ENCODE measurements at places on chromosomes 16 and 17.
A peak's percentile ranks its signal among the peaks of the same experiment; 100 is the strongest.

GRCh38 chr16:11038777-11039176, 94.4 kb downstream of the CLEC16A start:
- no peaks in the 10 kb centered on the region for H3K4me1 ChIP-seq
- no peaks in the 10 kb centered on the region for H3K36me3 ChIP-seq
- H3K4me3 ChIP-seq: no peak overlapping the region
- no peaks in the 10 kb centered on the region for H3K27me3 ChIP-seq
- no peak overlapping the region for H3K27ac ChIP-seq

GRCh38 chr16:56332464-56333079, 92.8 kb downstream of the AMFR start:
- H3K27me3 ChIP-seq: no peaks in the 10 kb centered on the region
- no peak overlapping the region for H3K4me3 ChIP-seq
- DNase-seq: peak; percentile 53
- no peaks in the 10 kb centered on the region for H3K36me3 ChIP-seq

GRCh38 chr17:35804658-35805192, 4.6 kb upstream of the TAF15 start:
- H3K27me3 ChIP-seq: no peaks in the 10 kb centered on the region
- no peak overlapping the region for H3K27ac ChIP-seq
- no peaks in the 10 kb centered on the region for H3K36me3 ChIP-seq
- no peak overlapping the region for H3K4me3 ChIP-seq

DNA sequence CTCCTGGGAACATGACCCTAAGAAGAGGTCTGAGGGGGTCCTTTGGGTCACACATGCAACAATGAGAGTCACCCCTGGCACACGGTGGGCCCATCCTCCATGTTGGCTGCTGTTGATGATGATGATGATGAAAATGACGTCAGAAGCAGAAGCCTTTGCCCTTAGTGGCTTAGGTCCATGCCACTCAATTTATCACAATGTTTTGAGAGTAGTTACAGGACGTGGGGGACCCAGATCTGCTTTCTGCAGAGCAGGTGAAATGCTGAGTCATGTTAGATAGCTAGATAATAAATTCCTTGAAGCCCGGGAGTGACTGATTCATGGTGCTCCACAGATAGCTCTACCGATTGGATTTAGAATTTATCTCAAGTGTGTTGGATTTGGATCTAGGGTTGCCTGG, 53.9 kb downstream of the VPS35L start:
- DNase-seq: no peak
- H3K27me3 ChIP-seq: no peaks in the 10 kb centered on the region
- no peaks in the 10 kb centered on the region for H3K36me3 ChIP-seq
- no peaks in the 10 kb centered on the region for H3K4me1 ChIP-seq

DNA sequence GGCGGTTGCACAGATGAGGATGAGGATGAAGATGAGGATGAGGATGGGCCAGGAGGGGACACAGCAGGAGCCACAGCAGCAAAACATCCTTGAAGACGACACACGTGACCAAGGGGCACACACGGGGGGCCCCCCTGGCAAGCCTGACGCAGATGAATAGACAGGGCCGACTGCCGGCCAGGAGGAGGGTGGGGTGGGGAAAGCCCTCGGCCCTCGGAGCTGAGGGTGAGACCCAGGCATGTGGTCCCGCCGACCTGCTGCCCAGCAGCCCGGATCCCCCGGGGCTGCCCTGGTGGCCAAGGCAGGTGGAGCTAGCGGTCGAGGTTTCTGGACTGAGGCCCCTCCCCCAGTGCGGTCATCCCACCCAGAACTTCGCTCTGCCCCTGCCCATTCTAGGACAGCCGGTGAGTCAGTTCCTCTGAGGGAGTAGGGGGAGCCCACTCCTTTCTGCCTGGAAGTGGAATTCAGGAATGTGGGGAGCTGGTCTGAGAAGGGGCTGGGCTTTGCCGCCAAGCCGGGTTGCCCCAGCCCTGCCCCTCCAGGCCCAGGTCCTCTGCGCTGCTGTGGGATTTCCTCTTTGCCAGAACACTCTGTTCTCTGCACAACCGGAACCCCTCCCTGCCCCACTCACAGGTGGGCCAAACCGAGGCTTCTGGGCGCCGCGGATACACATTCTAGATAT, 9.9 kb downstream of the CYGB start:
- no peaks in the 10 kb centered on the region for H3K36me3 ChIP-seq
- H3K27ac ChIP-seq: no peak overlapping the region
- DNase-seq: peak; percentile 50

DNA sequence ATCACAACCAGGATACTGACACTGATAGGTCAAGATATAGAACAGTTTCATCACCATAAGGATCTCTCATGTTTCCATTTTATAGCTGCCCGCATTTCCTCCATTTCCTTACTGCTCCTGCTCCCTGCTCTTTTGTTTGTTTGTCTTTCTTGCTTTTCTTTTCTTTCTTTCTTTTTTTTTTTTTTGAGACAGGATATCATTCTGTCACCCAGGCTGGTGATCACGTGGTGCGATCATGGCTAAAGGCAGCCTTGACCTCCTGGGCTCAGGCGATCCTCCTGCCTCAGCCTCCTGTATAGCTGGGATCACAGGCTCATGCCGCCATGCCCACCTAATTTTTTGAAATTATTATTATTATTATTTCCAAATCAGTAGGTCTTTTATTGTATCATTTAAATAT, 31.7 kb downstream of the PRAC1 start:
- no peak overlapping the region for H3K4me3 ChIP-seq
- no peaks in the 10 kb centered on the region for H3K4me1 ChIP-seq
- no peaks in the 10 kb centered on the region for H3K36me3 ChIP-seq
- no peaks in the 10 kb centered on the region for H3K27me3 ChIP-seq
- no peak overlapping the region for H3K27ac ChIP-seq
- no peak for DNase-seq

GRCh38 chr17:45092911-45093430, 31.9 kb downstream of the NMT1 start:
- H3K36me3 ChIP-seq: peaks cover 49% of the 10 kb centered on the region
- H3K4me3 ChIP-seq: no peak overlapping the region
- DNase-seq: no peak
- H3K4me1 ChIP-seq: peaks cover 12% of the 10 kb centered on the region

DNA sequence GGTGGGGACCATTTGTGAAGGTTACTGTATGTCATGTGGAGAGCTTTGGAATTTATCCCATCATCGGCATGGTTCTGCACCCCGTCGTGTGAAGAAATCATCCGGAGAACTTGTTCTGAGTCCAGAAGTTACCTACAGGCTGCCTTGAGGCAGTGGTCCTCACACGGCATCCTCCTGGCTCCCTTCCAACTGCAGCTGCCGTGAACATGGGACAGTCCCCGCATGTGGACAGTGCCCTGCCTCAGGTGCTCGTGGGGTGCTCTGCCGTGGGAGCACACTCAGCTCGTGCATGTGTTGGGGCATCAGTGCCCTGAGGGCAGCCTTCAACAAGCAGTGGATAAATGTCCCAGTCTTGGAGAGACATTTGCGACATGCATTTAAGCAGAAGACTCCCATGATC, 188.7 kb downstream of the KATNIP start:
- no peak overlapping the region for H3K4me3 ChIP-seq
- no peaks in the 10 kb centered on the region for H3K4me1 ChIP-seq
- no peak overlapping the region for H3K27ac ChIP-seq
- DNase-seq: no peak
- no peaks in the 10 kb centered on the region for H3K36me3 ChIP-seq
- no peaks in the 10 kb centered on the region for H3K27me3 ChIP-seq

DNA sequence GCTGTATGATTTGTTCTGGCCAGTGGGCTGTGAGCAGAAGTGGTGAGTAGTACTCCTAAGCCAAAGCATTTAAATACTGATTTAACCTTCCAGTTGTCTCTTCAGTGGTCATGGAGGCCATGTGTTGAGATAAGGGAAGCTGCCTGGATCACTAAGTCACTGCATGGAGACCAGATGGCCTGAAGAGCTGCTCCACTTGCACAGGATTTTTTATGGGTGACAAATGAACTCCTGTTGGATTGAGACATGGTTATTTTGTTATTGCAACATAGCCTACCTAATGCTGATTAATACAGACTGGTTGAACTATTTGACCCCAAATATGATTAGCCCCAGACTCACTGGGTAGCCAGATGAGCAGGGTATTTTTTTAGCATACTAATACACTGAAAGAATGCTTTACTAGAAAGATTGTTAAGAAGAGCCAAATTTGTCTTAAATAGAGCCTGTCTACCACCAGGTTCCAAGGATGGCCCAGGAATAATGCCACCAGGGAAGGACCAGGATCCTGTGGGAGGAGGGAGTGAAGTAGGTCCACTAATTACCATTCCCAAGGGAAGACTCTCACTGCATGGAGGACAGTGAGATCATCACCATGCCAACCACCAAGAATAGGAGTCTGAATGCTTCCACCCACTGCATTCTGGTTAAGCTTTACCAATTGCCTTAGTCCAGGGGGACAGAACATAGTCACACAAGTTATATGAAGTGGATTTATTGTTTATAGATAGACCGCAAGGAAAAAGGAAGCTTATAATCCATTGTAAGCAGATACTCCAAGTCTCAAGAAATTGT, 187.4 kb upstream of the IRX6 start:
- peaks cover 6% of the 10 kb centered on the region for H3K4me1 ChIP-seq
- DNase-seq: no peak
- no peak overlapping the region for H3K4me3 ChIP-seq
- no peak overlapping the region for H3K27ac ChIP-seq

DNA sequence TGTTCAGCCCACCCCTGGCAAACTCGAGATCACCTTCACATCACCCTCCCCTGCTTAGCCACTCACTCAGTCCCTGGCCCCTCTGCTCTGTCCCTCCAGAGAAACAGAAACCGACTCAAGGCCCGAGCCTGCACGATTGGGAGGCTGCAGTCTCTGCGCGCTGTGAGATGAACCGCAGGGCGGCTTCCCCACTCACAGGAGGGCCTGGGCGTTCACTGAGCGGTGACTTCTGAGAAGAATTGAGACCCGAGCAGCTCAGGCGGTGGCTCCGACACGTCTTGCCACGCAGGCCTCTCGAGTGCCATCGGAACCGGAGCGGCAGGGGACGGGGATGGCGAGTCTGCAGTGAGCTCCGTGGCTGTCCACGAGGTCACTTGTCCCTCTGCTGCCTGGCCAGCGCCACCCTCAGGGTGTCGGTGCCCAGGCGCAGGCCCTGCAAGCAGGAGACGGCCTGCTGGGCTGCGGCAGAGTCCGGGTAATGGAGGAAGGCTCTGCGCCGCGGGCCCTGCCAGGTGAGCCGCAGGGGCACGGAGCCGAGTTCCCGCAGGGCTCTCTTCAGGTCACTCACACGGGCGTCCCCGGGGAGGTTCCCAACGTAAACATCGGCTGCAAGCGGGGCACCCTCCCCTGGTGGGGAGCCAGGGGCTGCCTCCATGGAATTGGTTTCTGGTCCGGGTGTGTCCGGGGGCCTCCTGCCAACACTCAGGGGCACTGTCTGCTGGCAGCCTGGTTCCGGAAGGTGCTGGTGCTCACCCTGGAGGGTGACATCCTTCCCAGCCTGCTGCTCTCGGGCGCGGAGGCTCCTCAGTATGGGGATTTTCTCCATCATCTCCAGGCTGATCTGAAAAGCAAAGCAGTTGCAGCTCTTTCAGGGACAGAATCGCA, 21.6 kb downstream of the FOXF1 start:
- DNase-seq: no peak
- no peaks in the 10 kb centered on the region for H3K36me3 ChIP-seq
- H3K4me3 ChIP-seq: no peak overlapping the region
- no peak overlapping the region for H3K27ac ChIP-seq
- H3K4me1 ChIP-seq: no peaks in the 10 kb centered on the region
- H3K27me3 ChIP-seq: no peaks in the 10 kb centered on the region

- H3K4me1 ChIP-seq: peaks cover 11% of the 10 kb centered on the region
- no peak overlapping the region for H3K4me3 ChIP-seq
- no peak for DNase-seq
- no peak overlapping the region for H3K27ac ChIP-seq
- no peaks in the 10 kb centered on the region for H3K27me3 ChIP-seq
Measured at GRCh38 chr16:75197522-75198134, 9.3 kb downstream of the CTRB2 start.

- H3K4me1 ChIP-seq: peaks cover 15% of the 10 kb centered on the region
- no peak for DNase-seq
- H3K4me3 ChIP-seq: no peak overlapping the region
Measured at GRCh38 chr16:11955713-11956123, 9.3 kb upstream of the TNFRSF17 start.

DNA sequence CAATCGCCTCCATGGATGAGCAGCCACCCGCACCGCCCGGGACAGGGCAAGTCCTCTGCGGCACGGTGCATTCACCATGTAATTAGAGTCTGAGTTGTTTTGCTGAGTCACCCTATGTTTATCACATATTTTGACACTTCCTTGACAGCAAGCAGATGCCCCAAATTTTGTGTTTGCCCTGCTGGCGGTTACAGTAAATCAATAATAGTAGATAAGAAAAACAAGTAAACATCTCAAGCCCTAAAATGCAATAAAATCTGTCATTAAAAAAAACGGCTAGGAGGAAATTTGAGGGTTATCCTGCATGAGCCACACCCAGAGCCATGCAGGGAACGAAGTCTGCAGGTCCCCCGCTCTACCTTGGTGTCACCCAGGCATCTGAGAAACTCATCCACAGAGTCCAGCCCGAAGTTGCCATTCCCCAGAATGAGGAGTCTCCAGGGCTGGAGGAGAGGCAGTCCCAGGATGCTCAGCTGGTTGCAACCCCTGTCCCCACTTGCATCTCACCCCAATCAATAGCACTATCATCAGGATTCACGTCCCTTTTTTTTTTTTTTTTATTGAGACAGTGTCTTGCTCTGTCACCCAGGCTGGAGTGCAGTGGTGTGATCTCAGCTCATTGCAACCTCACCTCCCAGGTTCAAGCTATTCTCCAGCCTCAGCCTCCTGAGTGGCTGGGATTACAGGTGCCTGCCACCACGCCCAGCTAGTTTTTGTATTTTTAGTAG, 16.5 kb upstream of the ST6GALNAC1 start:
- H3K4me3 ChIP-seq: no peak overlapping the region
- no peaks in the 10 kb centered on the region for H3K4me1 ChIP-seq
- H3K27ac ChIP-seq: no peak overlapping the region
- DNase-seq: no peak

GRCh38 chr16:23225634-23226033, 43.1 kb downstream of the SCNN1G start:
- no peaks in the 10 kb centered on the region for H3K36me3 ChIP-seq
- no peaks in the 10 kb centered on the region for H3K4me1 ChIP-seq
- H3K27ac ChIP-seq: no peak overlapping the region
- no peak overlapping the region for H3K4me3 ChIP-seq

- peak; percentile 50 for DNase-seq
- no peaks in the 10 kb centered on the region for H3K4me1 ChIP-seq
- H3K27me3 ChIP-seq: no peaks in the 10 kb centered on the region
- H3K27ac ChIP-seq: no peak overlapping the region
- no peak overlapping the region for H3K4me3 ChIP-seq
- no peaks in the 10 kb centered on the region for H3K36me3 ChIP-seq
Measured at GRCh38 chr16:75491876-75492275, 3.4 kb downstream of the CHST6 start.

- no peak overlapping the region for H3K4me3 ChIP-seq
- DNase-seq: no peak
- H3K27ac ChIP-seq: no peak overlapping the region
- H3K4me1 ChIP-seq: no peaks in the 10 kb centered on the region
- H3K36me3 ChIP-seq: no peaks in the 10 kb centered on the region
Measured at GRCh38 chr16:48329138-48329537, 56.1 kb downstream of the SIAH1 start.

Measured in Karpas-422 (cell line).